ENCODE measurements at places on chromosomes 5 and 9.
A peak's percentile ranks its signal among the peaks of the same experiment; 100 is the strongest.

DNA sequence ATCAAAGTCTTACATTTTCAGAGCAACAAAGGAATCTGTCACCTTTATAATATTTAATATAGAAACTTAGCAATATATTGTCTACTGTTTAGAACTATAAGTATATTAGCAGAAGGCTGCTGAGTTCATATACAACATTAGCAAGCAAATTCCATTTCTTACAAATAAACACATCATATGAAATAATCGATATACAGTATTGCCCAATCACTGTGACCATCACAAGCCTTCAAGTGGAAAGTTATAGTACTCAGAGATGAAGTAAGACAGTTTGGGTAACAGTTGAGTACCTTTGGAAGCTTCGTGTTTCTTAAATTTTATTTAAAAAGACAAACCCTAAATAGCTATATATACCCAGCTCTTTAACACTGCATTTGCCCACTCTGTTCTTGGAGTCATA is 135.2 kb upstream of the IRX1 start:
- no peak for DNase-seq

DNA sequence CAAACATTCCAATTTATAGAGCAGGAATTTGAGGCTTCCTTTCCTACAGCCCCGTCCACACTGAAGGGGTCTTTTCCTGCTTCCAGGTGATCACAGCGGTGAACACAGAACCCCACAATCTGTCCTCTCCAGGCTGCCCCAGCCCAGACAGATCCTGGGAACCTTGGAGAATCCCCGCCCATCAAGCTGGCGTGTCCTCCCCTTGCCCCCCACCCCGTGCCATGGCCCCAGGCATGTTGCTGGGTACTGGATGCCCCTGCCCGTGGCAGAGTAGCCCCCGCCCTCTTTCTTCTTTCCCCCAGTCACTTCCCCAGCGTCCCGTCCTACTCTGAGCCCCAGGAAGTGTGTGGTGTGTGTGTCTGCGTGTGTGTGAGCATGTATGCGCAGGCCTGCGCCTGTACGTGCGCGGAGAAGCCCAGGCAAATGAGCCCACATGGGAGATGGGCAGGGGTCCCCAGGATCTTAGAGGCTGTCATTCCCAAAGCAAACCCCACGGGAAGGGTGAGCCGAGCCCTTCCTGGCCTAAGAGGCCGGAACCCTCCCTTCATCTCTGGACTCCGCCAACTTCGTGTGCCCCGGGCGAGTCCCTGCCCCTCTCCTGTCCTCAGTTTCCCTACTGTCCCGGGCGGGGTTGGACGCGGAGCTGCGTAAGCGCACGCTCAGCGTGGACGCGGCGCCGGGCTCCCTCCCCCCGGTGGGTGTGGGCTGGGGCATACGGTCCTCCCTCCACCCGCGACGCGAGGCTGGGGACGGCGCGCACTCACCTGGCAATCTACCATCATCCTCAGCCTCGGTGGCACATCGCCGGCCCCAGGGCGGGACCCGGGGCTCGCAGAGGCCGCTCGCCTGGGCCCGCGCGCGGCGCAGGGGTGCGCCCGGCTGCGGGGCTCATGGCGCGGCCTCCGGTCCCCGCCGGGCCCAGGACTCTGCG is 15.2 kb downstream of the GBGT1 start:
- DNase-seq: peak; percentile 44

- no peak for DNase-seq
Observed at GRCh38 chr5:56561-57290, 35.2 kb upstream of the PLEKHG4B start.

DNA sequence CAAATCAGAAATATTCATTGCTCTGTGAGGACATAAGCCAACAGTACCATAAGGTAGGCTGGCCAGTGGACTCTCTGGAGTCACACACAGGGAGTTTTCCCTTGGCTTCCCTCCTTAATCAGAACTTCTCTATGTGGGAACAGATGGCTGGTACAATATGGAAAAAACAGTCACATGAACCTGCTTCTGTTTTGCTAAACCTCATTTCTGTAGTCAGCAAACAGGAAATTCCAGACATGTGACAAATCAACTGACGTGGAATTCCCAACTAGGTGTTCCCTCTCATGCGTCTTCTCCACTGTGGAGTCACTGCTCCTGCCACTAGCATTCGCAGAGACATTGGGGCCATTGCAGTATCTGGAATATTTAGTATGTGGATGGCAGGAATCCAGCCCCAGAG is 617.6 kb downstream of the KIF4B start:
- DNase-seq: no peak

DNA sequence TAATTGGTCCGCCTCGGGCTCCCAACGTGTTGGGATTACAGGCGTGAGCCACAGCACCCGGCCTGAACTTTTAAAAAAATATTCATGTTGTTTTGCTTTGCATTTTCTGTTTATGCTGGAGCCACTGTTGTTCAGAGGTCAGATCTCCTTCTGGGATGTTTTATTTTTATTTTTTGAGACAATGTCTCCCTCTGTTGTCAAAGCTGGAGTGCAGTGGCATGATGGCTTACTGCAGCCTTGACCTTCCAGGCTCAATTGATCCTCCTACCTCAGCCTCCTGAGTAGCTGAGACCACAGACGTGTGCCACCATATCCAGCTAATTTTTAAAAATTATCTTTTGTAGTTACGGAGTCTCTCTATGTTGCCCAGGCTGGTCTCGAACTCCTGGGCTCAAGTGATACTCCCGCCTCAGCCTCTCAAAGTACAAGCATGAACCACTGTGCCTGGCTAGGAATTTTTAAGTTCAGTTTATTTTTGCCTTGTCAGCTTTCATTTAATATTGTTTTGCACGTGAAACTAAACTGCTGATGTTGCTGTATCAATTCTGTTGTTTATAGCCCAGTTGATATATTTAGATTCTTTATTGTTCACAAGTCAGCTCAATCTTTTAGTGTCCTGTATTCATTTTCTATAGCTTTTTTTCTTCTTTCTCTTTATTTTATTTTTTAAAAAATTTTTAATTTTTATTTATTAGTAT is 13.7 kb downstream of the TMEFF1 start:
- DNase-seq: no peak

- DNase-seq: no peak
Observed at GRCh38 chr5:16756692-16757091, 139.9 kb upstream of the RETREG1 start.

- DNase-seq: no peak
Observed at GRCh38 chr9:80538976-80539375, 967.2 kb downstream of the TLE4 start.

DNA sequence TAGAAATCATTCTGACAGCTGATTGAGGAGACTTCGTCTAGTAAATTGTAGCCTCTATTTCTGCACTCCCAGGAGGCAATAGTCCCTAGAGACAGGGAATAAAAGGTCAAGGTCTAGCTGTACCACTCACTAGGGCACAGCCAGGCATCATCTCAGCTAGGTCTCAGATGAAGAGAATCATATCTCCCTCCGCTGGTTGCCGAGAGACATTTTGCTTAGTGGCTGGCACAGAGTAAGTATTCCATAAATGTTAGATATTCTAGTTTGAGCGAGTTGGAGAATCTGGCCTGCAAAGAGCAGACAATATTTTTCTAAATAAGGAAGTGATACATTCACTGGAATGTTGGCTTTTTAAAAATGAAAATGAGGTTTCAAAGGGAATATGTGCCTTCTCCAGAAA is 180.4 kb upstream of the ACTBL2 start:
- no peak for DNase-seq

DNA sequence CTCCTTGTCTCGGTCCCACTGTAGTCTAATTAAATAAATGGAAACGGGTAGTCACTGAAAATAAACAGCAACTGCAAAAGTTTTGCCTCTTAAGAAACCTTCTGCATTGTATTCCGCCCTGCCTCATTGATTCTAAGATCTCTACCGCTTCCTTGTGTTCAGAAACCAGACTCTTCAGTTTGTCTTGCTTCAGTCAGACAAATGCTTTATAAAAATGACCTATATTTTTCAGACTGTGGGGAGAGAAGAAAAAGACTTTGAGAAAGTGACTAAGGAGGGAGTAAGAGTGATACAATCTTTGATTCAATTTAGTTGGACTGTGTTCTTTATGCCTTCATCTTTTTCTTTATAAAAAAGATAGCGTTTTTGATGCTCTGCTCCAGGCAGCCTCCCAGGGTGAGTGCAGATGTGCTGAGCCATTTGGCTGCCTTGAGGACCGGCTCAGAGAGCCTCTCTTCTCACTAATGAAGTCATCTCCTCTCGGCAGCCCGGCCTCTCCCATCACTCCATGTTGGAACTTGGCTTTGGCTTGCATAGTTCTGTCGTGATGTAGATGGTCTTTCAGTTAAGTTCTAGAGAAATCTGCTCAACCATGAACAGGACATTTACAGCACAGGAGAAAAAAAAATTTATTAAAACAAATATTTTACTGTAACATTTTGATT is 4.0 kb upstream of the VCAN start:
- no peak for DNase-seq
